RCC 7860 (cell line): ENCODE measurements at places on chromosomes 7 and 10.

DNA sequence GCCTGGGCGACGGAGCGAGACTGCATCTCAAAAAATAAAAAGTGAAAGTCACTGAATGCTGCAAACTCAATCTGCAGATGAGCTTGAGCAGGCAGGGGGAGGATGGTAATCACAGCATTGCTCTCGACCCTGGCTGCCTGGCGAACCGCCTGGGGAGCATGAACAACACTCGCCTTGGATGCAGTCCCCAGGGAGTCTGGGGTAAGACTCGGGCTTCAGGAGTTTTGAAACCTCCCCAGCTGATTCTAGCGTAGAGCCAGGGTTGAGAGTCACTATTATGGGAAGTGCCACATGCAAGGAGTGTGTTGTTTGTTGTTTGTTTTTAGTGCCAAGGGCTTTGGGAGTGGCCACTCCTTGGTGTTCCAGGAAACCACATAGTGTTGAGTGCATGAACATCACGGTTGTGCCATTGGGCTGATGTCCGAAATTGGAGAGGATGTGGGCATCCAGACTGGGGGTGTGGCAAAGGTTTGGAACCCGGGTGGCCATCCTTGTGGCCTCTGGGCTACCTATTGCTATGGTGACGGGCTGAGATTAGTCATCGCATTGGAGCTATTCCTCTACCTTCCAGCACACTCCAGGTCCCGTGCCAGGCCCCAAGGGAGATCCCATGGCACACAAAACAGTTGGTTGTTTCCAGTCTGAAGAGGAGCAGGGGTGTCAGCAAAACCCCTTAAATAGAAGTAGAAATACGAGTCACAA is 92.6 kb downstream of the RGS10 start:
- DNase-seq, result peak; percentile 69

DNA sequence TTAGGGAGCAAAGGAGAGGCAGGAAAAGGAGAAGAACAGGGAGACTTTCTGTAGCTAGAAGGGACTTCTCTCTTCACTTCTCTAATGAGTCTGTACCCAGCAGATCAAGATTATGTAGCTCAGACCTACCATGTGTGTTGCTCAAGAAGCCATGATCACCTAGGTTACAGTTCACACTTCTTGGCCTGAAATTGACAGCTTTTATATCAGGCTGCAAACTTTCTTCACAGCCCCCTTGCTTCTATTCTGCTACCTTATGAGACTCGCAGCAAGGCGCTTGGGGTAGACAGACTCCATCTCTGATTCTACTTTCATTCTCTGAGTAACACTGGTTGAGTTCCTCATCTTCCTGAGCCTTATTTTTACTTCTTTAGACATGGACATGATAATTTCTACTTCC is 19.6 kb upstream of the GIMAP2 start:
- no peak for DNase-seq

DNA sequence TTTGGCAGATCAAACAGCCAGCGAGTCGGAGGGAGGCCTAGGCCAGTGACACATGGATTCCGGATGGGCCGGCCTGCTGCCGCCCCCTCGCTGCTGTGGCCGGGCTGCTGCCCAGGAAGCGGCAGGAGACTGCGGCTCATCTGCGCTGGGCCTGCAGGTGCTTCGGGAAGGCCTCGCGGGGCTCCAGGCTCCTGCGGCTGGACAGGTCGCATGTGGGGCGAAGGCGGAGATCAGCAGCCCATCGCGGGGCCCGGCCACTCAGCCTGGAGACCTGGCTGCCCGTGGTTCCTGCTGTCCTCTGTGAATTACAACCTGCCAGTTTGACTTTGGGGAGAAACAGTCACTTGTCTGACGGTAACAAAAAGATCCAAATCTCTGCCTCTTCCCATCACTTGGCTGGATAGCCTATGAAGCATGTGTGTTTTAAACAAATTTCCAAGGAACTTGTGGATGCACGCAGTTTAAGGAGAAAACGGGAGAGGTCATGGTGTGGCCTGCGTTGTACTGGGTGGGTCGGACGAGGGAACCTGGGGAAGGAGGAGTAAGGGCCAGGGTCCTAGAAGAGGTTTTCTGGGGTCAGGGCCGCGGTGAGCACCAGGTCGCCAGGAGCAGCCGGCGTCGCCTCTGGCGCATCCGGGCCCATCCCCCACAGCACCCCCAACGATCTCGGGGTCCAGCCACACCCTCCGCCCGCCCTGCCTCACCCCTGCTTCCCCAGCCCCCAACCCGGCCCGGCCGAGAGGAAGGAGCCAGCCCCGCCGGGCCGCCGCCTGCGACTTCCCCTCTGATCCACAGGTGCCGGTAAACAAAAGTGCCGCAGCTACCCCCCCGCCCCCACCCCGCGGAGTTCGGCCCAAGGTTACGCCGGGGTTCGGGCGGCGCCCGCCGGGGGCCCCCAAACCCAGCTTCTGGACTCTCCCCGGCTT is 1.6 kb downstream of the SPOCK2 start:
- no peak for DNase-seq

- DNase-seq, result no peak
These were observed 76.8 kb downstream of the PLXNA4 start for GRCh38 chr7:132499487-132499886.

GRCh38 chr10:45274364-45274763 is 41.0 kb downstream of the OR13A1 start:
- DNase-seq, result no peak

- no peak for DNase-seq
These were observed 134.4 kb downstream of the BMS1 start for GRCh38 chr10:42916974-42917373.
